ENCODE measurements at places on chromosomes 16 and 17.

DNA sequence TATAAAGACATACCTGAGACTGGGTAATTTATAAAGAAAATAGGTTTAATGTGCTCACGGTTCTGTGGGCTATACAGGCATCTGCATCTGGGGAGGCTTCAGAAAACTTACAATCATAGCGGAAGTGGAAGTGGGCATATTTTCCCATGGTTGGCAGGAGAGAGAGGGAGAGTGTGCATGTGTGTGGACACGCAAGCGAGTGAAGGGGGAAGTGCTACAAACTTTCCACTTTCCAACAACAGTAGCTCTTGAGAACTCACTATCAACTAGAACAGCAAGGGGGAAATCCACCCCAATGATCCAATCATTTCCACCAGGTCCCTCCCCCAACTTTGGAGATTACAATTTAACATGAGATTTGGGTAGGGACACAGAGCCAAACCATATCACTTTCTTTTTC lies 11.1 kb downstream of the TAOK1 start:
- DNase-seq: no peak

- peak; percentile 44 for DNase-seq
These were observed 8.4 kb upstream of the HERPUD1 start for GRCh38 chr16:56923481-56924091.

DNA sequence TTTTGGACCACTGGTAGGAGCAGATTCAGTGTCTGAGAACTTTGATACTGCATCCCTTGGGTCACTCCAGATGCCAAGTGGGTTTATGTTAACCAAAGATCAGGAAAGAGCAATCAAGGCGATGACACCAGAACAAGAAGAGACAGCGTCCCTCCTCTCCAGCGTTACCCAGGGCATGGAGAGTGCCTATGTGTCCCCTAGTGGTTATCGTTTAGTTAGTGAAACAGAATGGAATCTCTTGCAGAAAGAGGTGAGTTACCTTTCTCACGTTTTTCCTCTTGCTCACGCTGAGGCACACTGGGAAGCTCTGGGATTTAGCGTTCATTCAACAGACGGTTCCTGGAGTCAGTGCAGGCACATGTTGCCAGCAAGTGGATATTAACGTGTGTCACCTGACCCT lies 58.0 kb downstream of the NUP88 start:
- no peak for DNase-seq

DNA sequence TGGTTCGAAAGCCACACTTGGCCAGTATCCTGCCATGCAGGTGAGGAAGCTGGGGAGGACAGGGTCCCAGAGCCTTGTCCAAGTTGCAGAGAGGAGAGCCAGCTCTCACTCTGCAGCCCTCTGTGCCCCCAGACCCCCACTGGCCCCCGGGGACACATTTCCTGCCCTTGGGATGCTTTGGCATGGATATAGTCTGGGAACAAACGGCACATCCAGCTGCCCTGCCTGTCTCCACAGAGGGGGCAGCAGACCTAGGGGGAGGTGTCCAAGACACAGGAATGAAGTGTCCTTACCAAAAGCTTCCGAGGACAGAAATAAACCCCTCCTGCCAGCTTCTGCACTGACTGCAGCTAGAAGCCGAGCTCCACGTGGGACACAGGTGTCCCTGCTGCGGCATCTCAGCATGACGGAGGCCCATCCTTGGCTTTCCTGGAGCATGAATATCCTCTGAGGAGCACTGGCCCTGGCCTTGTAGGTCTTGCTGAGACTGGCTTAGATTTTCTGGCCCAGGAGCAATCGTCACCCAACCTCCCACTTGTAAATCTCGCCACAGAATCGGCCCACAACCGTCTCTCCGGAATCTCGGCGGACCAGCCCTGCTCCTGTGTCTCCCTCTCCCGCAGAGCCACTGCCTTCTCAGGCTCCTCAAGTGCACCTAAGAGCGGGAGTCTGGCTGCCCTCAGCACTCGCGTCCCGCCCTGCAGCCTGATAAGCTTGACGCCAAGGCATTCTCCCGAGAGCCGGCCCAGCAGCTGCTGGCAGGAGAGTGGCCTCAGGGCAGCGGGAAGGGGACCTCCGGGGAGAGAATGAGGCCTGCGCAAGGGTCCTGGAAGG lies 1.1 kb upstream of the CAPN15 start:
- peak; percentile 75 for DNase-seq

- DNase-seq: no peak
These were observed 11.6 kb downstream of the IL34 start for GRCh38 chr16:70657956-70658355.
